ENCODE measurements at places on chromosomes 13 and 19.

GRCh38 chr13:27631156-27631555 is 9.5 kb downstream of the POLR1D start:
- no peak for DNase-seq

- DNase-seq, result no peak
Measured at GRCh38 chr13:107025991-107026390, 458.1 kb upstream of the ARGLU1 start.

GRCh38 chr13:37560526-37560925 is 38.0 kb downstream of the POSTN start:
- DNase-seq, result no peak

DNA sequence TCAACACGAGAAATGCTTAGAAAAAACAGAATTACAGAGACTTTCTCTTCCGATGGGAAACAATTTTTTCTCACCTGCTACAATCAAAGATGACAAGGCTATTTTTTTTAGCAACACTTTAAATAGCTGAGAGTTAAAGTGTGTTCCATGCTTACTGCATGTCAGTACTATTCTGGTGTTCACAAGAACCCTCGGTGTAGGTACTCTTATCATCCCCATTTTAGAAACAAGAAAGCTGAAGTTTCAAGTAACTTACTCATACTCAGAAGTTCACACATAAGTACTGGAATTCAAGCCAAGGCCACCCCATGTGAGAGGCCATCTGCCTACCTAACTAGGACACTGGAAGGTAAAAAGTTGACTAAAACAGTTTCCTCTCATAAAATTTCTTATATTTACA is 9.0 kb upstream of the TNFRSF19 start:
- DNase-seq, result no peak

- no peak for DNase-seq
Measured at GRCh38 chr13:64709079-64709478, 2521.1 kb downstream of the PCDH9 start.

DNA sequence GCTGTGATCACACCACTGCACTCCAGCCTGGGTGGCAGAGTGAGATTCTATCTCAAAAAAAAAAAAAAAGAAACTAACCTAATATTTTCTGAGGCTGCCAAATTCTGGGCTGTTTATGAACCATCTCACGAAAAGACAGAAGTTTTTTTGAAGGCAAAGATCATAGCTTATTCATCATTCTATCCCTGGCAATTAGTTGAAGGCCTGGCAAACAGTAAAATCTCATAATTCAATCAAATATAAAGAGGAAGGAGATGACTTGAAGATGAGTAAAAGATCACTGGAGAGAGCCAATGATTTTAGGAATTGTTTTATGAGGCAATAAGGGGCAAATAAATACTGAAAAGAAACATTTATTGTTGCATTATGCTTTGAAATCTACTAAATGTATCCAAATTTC is 216.5 kb downstream of the DCLK1 start:
- no peak for DNase-seq

DNA sequence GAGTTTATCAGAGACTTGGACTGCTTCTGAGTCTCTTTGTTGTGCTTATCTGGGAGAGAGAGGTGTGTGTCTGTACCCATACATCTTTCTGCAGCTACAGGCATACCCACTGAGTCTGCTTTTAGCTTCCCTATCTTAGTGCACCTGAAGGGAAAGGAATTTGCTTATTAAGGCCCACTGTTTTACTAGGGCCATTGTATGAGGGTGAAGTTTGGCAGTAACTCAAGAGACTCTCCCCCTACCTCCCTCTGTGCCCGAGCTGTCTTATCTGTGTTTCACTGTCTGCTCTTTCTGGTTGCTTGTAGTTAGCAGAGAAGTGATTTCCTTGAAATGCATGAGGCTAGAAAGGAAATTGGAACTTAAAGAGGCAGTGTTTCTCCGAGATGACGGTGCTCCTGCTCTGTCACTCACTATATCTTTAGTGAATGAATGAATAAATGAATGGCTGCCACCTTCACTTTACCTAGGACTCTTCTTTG is 678 bp upstream of the CD33 start:
- DNase-seq, result no peak

DNA sequence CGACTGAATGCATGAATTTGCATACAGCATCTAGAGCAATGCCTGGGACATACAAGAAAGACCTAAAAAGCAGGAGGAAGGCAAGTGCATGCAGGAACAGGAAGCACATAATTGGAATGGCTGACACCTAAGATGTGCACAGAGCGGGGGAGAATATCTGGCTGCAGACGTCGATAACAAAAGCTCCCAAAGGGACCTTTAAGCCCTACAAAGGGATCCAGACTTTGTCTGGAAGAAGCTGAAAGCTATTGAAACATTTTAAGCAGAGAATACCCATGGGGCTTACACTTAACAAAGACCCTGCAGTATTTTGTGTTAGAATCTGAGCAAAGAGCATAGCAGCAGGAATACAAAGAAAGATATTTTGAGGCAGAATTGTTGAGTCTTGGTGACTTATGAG is 107.4 kb upstream of the CLDN10 start:
- DNase-seq, result no peak

DNA sequence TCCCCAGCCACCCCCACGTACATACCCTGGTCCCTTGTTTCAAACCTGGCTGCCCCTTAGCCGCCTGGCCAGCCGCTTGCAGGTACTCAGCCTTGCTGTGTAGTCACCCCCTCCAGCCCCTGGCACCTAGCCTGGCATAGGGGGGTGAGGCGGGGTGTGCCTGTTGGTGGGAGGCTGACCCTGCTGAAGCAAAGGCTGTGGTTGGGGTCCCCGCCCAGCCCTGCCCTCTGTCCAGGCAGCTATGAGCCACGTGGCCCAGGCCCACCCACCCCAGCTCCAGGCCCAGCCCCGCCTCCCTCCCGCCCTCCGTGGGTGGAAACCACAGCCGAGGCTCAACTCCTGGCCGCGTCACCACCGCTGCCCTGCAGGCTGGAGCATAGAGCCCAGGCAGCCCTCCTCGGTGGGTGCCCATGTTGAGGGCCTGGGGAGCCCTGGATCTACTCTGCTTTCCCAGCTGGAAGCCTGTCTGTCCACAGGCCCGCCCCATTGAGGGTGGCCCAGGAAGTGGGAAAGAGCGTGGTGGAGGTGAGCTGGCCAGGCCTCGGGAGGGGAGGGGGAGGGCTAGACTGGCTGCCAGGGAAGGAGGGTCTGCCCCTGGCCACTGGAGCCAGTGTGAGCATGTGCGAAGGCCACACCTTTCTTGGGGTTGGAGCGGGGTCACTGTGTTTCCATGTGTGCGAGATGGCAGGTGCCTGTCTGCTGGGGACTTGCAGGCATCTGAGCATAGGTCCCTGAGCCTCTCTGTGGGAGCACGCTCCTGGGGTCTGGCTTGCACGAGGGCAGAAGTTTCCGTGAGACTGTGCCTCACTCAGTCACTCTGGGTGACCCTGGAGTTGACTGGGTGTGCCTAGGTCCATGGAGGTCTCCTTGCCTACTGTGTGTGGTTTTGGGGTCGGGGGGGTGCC is 31.0 kb downstream of the PAK4 start:
- no peak for DNase-seq

DNA sequence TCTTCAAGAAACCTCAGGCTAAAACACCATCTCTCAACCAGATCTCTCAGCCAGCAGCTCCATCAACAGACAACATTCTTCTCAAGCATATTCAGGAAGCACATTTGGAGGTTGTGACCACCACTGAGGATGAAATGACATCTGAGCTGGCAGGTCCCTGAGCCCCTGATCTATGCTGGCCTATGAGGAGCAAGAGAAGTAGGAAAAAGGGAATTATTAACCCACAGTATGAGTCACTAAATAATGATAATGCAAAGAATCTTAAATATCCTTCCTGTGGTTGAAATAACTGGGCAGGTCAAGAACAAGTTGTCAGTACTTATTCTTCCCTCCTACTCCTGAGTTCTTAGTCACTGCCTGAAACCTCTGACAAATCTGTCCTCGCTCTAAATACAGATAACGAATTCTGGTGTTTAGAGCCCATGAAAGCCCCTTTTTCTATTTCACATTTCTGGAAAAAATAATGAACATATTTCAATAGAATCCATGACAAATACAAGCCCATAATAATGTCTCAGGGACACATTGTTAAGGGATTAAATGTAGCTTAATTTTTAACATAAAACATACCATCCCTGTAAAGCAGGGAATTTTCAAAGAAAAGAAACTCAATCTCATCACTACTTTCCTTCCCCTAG is 225.8 kb upstream of the IRS2 start:
- DNase-seq, result no peak

- DNase-seq, result peak; percentile 43
Measured at GRCh38 chr19:13010038-13010991, 15.0 kb downstream of the NFIX start.

GRCh38 chr13:33250609-33251008 is 34.9 kb downstream of the STARD13 start:
- DNase-seq, result no peak
